Activated CD4-positive, alpha-beta T cell treated with anti-CD3 and anti-CD28 coated beads, Interleukin-2, amount 10 ng/mL, durations not matched to agents 24 days and 14 days (primary cell): ENCODE measurements at places on chromosomes 3 and 15. TPM values are rescaled to one million over a fixed set of nuclear protein-coding genes. Genes with fewer than 3 reads are reported as not detected.

Gene ST3GAL6
- 0.19 TPM in 1 of 2 replicates, not detected in the other for total RNA-seq

Gene AHSG
- total RNA-seq = not detected in 2 replicates

Gene SOX2
- not detected in 2 replicates for total RNA-seq

Gene CCR2
- total RNA-seq = 6.1 and 6.8 TPM in 2 replicates

Gene FGF12
- not detected in 2 replicates for total RNA-seq

Gene EPHA6
- total RNA-seq = not detected in 2 replicates

Gene ISLR
- not detected in 2 replicates for total RNA-seq

Gene CAPN3
- 1.3 and 2.3 TPM in 2 replicates for total RNA-seq

Gene CMTM8
- total RNA-seq = 4.8 and 5.5 TPM in 2 replicates

Gene RYR3
- total RNA-seq = not detected in 2 replicates

Gene LSMEM2
- total RNA-seq = not detected in 2 replicates

Gene INTS14
- total RNA-seq = 46.4 and 49.2 TPM in 2 replicates

Gene POLQ
- 30.3 and 31.0 TPM in 2 replicates for total RNA-seq

Gene ATP8B4
- 29.9 and 38.5 TPM in 2 replicates for total RNA-seq

Gene PRR23A
- total RNA-seq = not detected in 2 replicates

Gene FOXB1
- 0.54 and 0.68 TPM in 2 replicates for total RNA-seq

Gene DPH3
- total RNA-seq = 27.6 and 30.1 TPM in 2 replicates

Gene DZIP3
- 4.1 and 4.7 TPM in 2 replicates for total RNA-seq

Gene RTP4
- total RNA-seq = 3.0 and 3.4 TPM in 2 replicates

Gene STAC
- not detected in 2 replicates for total RNA-seq

Gene EIF2B5
- 72.2 and 74.7 TPM in 2 replicates for total RNA-seq

Gene BBS4
- 8.3 and 10.2 TPM in 2 replicates for total RNA-seq

Gene PIF1
- total RNA-seq = 20.9 and 22.6 TPM in 2 replicates

Gene PLIN1
- total RNA-seq = 0.14 TPM in 1 of 2 replicates, not detected in the other

Gene ATP13A4
- 0.88 and 2.1 TPM in 2 replicates for total RNA-seq

Gene NXPE3
- 17.2 and 18.2 TPM in 2 replicates for total RNA-seq

Gene TIMP4
- 0.19 and 0.33 TPM in 2 replicates for total RNA-seq

Gene DNAH12
- total RNA-seq = not detected in 2 replicates

Gene GOLGA8J
- total RNA-seq = not detected in 2 replicates

Gene ZNF639
- 36.7 and 38.1 TPM in 2 replicates for total RNA-seq

Gene FEZF2
- not detected in 2 replicates for total RNA-seq

Gene LRTM1
- total RNA-seq = not detected in 2 replicates

Gene DNAJB8
- total RNA-seq = not detected in 2 replicates

Gene DAZL
- 0.07 and 0.19 TPM in 2 replicates for total RNA-seq

Gene LRRC49
- total RNA-seq = not detected in 2 replicates

Gene REC114
- total RNA-seq = not detected in 2 replicates

Gene GATA2
- total RNA-seq = not detected in 2 replicates

Gene MUSTN1
- total RNA-seq = 0.43 and 0.54 TPM in 2 replicates

Gene TRANK1
- total RNA-seq = 2.1 and 2.3 TPM in 2 replicates

Gene KIF15
- total RNA-seq = 26.5 and 28.3 TPM in 2 replicates
